Midbrain (tissue), 1 donor: ENCODE measurements at places on chromosomes 12 and 14.

- DNase-seq, result no peak
These were observed 74.9 kb downstream of the TBK1 start for GRCh38 chr12:64526859-64527258.

- no peak for DNase-seq
These were observed 19.4 kb upstream of the GNPTAB start for GRCh38 chr12:101850199-101850598.

- DNase-seq, result no peak
These were observed 522.5 kb downstream of the VRK1 start for GRCh38 chr14:97319691-97320090.

DNA sequence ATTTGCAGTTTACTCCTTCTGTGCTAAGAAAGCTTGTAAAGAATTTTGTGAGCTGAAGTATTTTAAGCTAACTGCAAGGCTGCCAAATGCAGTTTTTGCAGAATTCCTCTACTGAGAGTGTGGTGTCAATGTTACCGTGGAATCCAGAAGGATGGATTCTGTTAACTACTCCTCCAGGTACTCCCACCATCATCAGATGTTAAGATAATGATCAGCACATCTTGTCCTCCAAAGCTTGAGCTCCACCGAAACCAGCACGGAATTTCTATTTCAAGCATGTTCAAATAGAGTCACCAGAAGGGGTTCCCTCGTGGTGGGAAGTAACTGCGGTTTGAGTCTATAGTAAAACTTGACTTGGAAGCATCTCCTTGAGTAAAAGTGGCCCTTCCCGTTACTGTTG is 64.3 kb upstream of the CDKN3 start:
- no peak for DNase-seq

DNA sequence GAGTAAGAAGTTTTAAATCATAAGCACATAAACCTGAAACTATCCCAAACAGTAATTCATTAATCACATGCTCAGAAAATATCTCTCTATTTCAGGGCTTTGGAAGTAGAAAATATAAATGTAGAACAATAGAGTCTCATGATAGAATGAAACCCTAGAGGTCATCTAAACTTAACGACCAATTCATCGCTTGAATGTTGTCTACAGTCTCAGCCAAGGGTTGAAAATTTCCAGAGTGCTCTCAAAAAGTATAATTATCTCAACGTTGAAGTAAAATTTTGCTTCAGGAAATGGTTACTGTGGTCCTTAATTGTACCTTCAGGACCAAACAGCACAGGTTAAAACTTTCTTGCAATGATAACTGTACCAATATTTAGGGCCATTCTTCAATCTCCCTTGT is 1053.6 kb upstream of the SEL1L start:
- no peak for DNase-seq

DNA sequence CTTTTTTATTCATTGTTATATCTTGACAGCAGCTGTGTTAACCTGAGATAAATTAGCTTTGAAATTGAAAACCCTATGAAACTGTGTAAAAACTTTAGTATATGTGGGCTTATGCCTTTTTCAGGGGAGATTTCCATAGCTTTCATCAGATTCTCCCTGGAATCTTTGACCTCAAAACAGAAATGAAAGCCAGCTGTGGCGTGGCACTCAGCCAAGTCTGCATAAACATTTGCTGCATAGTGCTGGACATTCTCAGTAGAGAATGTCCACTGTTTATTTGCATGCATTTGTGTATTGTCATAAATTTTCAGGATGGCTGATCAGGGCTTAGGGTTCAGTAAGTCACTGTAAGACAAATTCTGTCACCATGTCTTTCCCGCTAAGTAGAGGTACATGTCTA is 115.3 kb upstream of the NAP1L1 start:
- no peak for DNase-seq

- no peak for DNase-seq
These were observed 18.9 kb downstream of the DEGS2 start for GRCh38 chr14:100140452-100141078.

- DNase-seq, result no peak
These were observed 46.6 kb downstream of the PPP2R5C start for GRCh38 chr14:101808020-101808641.

DNA sequence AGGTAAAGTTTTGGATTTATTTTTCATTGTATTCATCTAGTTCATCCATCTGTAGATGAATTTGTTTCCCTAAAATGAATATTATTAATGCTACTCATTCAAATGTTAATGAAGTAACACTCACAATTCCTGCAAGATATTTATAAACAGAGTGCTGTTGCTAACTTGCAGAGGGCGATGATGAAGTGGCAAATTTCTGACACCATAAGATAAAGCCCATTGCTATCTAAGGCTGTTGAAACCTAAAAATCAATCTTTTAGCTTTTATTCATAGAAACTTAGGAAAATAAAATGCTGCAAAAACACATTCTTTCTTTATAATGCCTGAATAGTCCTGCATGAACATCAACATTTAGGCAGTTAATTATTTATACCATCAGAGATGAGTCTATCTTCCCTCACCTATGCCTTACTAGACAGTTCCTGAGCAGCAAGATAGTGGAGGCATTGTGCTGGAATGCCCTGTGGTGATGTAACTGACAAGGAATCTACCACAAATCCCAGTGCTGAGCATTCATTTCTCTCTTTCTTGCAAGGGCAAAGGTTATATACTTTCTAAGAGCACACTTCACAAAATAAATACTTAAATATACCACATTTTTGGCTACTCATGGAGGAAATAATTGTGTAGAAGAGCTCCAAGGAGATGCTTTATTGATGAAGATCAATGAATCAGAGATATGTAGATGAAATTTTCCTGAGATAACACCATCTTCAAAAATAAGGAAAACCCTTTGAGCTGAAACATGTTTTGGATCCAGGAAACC is 57.6 kb downstream of the LMNTD1 start:
- no peak for DNase-seq

DNA sequence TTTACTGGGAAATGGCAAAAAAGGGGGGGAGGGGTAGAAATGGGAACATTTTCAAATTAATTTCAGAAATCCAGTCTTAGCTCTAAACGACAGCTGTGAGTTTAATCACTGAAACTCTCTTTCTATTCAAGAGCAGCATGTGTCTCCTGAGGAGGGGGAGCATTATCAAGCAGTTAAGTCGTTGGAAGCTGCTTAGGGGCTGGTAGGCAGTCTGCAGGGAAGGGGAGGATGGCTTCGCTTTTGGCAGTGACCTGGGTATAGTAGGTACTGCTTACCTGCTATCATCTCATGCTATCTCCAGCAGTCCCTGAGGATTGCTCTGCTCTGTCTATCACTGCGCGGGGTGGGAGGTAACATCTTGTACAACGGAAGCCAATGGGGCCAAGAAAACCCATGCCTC is 567.4 kb downstream of the NRXN3 start:
- DNase-seq, result no peak

GRCh38 chr12:90020014-90020413 is 311.4 kb upstream of the ATP2B1 start:
- DNase-seq, result no peak

DNA sequence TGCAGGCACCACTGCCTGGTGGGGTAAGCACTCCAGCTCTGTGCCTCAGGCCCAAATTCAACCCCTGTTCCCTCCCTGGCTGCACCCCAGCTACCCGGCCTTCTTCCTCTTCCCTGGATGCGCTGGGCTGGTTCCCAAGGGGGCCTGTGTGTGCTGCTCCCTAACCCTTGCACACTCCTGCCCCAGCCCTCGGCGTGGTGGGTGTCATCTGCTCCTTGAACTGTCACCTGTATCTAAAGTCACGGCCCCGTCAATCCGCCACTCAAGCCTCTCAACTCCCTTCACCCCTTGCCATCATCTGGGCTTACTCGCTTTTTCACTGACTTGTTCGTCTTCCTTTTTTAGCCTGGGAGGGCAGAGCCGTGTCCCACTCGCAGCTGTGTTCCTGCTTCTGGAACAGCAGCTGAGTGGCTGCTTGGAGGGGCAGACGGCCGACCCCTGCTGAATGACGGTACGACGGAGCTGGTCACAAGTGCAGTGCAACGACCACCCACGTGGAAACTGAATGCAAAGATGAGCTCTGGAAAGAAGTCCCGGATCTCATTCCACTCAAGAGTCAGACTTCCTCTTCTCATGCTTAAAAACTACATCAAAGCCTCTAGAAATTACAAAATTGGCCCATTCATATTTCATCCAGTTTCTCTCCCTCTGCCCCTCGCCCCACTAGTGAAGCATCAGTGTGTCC is 138.9 kb downstream of the PIWIL1 start:
- no peak for DNase-seq

GRCh38 chr14:32142341-32142740 is 59.5 kb upstream of the RNU6-7 start:
- DNase-seq, result peak; percentile 9

GRCh38 chr12:114368685-114369452 is 37.1 kb downstream of the TBX5 start:
- DNase-seq, result no peak

DNA sequence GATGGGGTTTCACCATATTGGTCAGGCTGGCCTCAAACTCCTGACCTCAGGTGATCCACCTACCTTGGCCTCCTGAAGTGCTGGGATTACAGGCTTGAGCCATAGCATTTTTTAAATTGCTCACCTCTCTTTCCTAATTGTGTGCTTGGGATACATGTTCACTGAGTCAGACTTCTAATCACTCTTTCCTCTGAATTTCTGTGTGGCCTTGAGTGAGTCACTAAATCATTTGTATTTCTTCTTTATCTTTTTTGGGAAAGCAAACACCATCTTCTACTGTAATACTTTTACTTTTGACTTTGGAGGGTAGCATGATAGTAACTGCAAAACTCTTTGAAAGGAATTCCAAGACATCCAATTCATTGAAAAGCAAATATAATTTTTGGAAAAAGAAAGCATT is 60.8 kb downstream of the FLRT2 start:
- no peak for DNase-seq

DNA sequence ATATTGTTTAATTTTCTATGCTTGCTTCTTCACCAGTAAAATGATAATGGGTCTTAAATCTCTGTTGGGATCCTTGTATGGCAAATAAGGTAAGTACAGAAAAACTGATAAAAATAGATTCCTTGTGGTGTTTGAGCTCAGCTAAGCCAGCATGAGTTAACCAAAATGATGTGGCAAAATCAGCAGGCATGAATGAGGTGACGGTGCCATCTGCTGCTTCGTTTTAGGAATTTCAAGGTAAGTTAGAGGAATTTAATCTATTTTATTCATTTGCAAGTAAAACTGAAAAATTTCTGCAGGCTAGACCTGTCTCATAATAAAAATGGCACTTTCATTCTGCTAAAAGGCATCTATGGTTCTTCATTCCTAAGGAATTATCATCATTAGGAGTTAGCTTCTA is 10.0 kb upstream of the CLEC7A start:
- DNase-seq, result peak; percentile 38

DNA sequence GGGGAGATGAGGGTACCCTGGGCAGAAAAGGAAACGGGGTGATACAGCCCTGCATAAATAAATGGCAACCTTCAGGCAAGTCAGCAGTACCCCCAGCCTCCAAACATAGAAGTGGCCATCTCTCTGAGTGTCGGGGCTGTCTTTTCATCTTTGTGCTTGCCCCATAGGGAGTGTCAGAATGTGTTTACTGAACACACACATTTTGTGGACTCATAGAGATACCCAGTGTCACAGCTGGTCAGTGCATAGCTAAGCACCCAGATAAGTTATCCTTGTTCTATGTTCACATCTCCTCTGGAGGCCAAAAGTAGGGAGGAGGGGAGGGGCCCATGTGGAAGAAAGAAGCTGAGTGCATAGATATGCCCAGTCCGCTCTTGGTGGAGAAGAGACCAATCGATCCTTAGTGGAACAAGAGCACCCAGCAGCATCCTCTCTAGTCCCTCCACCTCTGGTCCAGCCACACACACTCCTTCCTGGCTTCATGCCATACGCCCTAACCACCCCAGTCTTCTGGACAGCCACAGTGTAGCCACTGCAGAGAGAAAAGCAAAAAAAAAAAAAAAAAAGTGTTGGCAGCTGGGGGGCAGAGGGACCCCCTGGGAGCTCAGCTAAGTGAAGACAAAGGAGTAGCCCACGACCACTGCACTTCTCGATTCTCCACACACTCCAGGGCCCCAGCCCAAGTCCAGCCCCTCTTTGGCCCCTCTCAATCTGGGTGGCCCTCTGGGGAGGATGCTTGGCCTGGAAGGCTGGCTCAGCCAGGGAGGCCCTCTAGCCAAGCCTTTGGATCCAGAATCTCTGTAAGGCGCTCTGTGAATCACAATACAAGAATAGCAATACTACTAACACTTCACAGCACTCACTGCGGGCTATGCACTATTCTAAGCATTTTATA is 2.6 kb downstream of the ITGA7 start:
- DNase-seq, result no peak

DNA sequence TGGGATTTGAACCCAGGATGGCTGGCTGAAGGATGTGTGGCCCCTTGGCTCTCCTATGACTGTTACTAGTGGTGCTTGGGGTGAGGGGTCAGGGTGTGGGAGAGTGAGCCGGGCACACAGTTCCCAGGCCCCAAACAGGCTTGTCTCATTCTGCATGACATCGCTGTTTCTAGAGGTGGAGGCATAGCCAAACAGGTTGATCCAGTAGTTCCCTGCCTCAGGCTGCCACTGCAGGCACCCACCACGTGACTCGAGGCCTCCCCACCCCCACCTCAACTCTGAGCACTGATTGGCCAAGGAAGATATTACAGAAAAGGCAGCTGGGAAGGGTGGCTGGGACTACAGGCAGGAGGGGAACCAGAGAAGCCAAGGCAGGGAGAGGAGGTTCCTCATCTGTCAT is 102.6 kb downstream of the NCOR2 start:
- no peak for DNase-seq

DNA sequence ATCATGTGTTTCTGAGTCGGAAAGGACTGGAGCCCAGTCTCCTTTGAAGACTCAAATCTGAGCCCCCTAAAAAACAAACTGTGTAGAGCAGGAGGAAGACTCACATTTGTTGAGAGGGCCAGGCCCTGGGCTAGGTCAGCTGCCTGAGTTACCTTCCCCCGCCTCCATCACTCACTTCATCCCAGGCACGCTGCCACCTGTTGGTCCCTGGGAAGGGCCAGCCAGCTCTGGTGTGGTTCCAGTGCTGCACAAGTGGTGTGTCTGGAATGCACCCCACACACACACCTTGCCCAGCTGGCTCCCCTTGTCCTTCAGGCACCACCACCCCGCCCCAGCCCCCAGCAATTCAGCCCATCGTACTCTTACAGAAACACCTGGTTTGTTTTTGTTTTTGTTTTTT is 9.0 kb downstream of the MVK start:
- DNase-seq, result no peak

GRCh38 chr12:87054226-87054625 is 798.0 kb upstream of the MGAT4C start:
- no peak for DNase-seq

- no peak for DNase-seq
These were observed 19.6 kb downstream of the HCFC2 start for GRCh38 chr12:104083769-104084475.

GRCh38 chr14:94115058-94115591 is 4.6 kb downstream of the IFI27 start:
- DNase-seq, result no peak

DNA sequence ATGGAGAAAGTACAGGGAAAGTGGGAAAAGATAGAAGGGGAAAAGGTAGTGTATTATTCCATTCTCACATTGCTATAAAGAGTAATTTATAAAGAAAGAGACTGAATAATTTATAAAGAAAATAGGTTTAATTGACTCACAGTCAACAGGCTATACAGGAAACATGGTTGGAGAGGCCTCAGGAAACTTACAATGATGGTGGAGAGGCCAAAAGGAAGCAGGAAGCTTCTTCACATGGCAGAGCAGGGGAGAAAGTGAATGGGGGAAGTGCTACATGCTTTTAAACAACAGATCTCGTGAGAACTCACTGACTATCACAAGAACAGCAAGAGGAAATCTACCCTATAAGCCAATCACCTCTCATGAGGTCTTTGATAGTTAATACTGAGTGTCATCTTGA is 725.0 kb upstream of the FLRT2 start:
- DNase-seq, result no peak

GRCh38 chr12:93571925-93572711 is at the start of gene SOCS2:
Gene SOCS2 (plus strand): TSS chr12:93572675. CDS start chr12:93572898, 223 bp downstream.
- DNase-seq, result no peak
